ENCODE measurements at places on chromosomes 1 and 21. TPM values are rescaled to one million over a fixed set of nuclear protein-coding genes. Genes with fewer than 3 reads are reported as not detected.

The PBX1 gene
- total RNA-seq, result 53.2 TPM

The SPRR2F gene
- not detected for total RNA-seq

The CENPF gene
- 4.7 TPM for total RNA-seq

The LAMB3 gene
- 0.52 TPM for total RNA-seq

All from skeletal muscle tissue (tissue), 5 donors.